ENCODE measurements at places on chromosomes 2 and 18. TPM values are rescaled to one million over a fixed set of nuclear protein-coding genes. Genes with fewer than 3 reads are reported as not detected.

The ST6GAL2 gene
- under 0.01 TPM for total RNA-seq

The BMP10 gene
- not detected for total RNA-seq

The UGT1A5 gene
- total RNA-seq = not detected

The AAMP gene
- total RNA-seq = 133 TPM

The CFAP65 gene
- total RNA-seq = not detected

The CHRND gene
- not detected for total RNA-seq

The PHOSPHO2 gene
- total RNA-seq = 1.9 TPM

The TFCP2L1 gene
- not detected for total RNA-seq

All from smooth muscle cell of bladder (primary cell).